Left forelimb (tissue), 1 donor: ENCODE measurements at places on chromosomes 1 and 21.

DNA sequence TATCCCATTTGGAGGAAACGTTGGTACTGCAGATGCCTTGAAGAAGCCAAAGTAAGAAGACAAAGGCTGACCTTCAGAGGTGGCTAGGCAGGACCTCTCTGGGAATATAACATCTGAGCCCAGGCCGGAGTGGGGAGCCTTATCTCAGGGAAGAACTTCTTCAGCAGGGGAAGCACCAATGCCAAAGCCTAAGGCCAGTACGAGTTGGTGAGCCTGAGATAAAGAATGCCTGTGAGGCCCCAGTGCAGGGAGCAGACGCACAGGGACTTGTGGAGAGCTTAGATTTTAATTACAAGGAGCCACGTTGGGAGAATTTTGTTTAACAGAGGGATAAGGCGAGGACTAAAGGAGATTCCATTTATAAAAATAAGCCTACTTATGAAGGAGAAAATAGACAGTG is 468.8 kb upstream of the RUNX1 start:
- no peak for DNase-seq

- DNase-seq, result no peak
These were observed 858 bp upstream of the SUSD4 start for GRCh38 chr1:223364685-223365382.

- no peak for DNase-seq
These were observed 10.1 kb upstream of the CITED4 start for GRCh38 chr1:40872276-40872675.

GRCh38 chr1:162169031-162169790 is 99.7 kb downstream of the NOS1AP start:
- no peak for DNase-seq

DNA sequence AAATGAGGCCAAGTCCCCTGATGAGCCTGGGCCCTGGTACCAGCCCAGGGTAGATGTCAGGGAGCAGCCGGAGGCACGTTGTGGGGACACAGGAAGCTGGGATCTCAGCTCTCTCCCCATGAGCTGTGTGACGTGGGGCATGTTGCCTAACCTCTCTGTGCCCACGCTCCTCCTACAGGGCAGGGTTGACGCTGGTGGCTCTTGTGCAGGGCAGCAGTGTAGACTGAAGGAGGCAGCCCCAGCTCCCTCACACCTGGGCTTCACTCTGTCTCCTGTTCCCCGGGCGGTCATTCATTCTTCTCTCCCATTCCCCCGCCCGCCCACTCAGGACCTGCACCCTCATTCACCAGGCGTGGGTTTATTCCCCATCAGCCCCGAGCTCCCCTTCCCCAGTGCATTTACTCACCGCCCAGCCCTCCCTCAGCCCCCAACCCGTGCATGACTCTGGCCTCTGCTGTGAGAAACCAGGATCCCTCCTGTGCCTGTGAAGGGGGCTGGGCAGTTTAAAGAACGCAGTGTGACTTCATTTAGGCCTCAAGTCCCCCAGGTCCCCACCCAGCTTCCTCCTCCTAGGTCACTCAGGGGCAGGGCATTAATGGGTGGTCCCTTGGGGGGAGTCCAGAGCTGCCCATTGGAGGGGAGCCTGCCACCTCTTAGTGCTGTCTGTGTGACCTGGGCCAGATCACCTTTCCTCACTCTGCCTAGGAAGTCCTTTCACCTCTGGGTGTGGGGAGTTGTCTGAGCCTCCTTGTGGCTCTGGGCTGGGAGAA is 285.7 kb downstream of the PTPRU start:
- peak; percentile 53 for DNase-seq

DNA sequence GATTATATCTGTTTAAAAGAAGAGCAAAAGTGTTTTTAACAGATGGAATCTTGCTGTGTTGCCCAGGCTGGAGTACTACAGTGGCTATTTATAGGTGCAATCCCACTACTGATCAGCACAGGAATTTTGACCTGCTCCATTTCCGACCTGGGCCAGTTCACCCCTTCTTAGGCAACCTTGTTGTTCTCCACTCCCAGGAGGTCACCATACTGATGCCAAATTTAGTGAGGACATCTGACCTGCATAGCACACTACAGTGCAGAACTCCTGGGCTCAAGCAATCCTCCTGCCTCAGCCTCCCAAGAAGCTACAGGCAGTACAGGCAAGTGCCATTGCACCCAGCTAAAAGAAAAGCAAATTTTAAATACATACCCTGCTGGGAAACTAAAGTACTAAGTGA is 11.3 kb upstream of the NUP210L start:
- DNase-seq, result no peak

DNA sequence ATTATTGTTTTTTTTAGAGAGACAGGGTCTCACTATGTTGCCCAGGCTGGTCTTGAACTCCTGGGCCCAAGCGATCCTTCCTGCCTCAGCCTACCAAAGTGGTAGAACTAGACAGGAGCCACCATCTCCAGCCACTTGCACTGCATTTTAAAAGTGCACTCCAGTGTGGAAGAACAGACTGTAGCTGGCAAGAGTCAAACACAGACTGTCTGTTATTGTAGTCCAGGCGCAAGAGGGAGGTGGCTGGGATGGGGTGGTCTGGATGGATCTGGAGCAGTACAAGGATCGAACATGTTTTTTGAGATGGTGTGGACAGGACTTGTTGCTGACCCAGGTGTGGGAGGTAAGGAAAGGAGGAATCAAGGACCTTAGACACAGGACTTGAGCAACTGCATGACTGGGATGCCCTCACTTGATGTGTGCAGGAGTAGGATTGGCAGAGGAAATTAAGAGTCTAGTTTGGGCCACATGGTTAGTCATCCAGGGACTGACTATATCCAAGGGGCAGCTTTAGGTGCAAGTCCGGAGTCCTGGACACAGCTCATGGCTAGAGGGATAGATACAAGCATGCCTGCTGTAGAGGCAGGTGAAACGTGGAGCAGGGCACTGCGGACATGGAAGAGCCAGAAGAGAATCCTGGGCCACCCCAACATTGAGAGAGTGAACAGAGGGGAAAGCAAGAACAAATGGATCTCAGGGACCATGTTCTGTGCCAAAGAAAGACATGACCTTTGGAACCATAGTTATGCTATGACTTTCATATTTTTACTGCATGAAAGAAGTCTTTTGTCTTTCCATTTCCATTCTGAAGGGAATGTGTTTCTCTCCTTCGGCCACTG is 42.0 kb downstream of the ELK4 start:
- DNase-seq, result no peak

DNA sequence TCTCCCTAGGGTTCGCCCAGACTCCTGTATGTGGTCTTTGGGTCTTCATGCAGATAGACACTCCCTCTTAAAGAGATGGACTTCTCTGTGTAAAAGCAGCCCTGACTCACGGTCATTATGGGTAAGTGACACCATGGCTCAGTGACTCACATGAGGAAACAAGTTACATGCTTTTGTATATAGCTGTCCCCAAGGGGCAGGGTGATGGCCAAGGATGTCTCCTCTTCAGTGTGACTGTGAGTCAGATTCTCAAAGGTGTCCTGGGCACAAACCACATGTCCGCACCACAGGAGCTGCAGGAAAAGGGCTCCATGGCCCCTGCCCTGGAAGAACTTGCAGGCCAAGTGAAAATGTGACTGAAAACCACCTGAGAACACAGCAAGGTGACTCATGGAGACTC is 380.4 kb downstream of the NPHP4 start:
- no peak for DNase-seq

GRCh38 chr1:16152481-16153087 is 3.3 kb downstream of the EPHA2 start:
- no peak for DNase-seq

- no peak for DNase-seq
These were observed 11.8 kb downstream of the LAPTM5 start for GRCh38 chr1:30745834-30746208.

GRCh38 chr1:198918920-198919319 is 280.1 kb downstream of the PTPRC start:
- no peak for DNase-seq

DNA sequence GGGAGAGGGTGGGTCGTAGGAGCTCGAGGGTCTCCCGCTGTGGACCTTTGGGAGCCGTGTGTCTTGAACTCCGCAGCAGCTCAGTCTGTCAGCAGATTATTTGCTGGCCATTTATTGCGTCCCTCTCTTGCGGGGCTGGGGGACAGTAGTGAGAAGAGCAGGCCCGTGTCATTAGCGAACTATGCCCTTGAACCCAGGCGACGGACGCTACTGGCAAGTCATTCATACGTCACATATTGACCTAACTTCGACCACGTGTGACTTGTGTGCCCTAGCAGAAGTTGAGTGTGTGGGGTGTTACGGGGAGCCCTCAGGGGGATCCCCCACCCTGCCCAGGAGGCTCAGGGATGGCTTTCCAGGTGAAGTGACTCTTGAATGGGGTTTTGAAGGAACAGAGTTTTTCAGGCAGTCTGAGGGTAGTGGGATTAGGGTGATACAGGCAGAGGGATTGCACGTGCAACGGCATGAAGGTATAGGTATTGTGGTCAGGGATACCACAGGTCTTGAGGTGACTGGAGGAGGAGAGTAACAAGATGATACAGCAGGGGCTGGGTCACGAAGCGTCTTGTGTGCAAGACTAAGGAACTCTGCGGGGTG is 13.0 kb downstream of the RCC1 start:
- no peak for DNase-seq

DNA sequence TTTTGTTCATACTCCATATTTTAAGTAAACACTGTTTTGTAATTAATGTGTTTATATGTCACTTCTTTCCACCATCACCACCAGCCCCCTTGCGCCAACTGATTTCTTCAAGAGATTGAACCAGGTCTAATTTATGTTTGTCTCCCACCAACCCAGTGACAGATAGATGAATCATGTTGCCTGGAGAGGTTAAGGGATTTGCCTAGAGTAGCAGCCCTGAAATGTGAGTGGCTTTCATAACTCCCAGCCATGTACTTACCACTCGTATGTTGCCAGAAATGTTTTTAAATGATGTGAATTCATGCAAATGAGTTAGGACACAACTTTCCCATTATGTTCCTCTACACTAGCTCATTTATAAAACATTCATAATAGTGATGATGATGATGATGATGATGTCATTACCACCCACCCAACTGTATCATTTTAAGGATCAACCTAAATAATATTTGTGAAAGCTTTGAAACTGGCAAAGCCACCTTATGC is 86.9 kb downstream of the LRRC8D start:
- DNase-seq, result no peak

- no peak for DNase-seq
These were observed 102.7 kb upstream of the C1orf174 start for GRCh38 chr1:4002741-4003140.

DNA sequence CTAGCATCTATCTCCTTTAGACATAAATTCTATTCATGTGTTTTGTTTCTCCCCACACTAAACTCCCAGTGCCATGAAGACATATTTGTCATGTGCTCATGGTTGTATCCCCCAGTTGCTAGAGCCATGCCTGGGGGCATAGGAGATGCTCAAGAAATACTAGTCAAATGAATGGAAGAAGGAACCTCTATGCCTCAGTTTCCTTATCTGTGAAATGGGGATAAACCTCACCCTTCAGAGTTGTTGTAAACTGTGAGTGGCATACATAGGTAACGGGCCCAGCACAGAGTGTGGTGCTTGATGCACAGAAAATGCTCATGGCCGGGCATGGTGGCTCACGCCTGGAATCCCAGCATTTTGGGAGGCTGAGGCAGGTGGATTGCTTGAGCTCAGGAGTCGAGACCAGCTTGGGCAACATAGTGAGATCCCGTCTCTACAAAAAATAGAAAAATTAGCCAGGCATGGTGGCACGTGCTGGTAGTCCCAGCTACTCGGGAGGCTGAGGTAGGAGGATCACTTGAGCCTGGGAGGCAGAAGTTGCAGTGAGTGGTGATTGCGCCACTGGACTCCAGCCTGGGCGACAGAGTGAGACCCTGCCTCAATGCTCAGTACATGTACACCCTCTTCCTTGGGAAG is 8.7 kb downstream of the LDLRAD2 start:
- DNase-seq, result no peak

- DNase-seq, result no peak
These were observed 17.7 kb downstream of the ETNK2 start for GRCh38 chr1:204134103-204134502.

DNA sequence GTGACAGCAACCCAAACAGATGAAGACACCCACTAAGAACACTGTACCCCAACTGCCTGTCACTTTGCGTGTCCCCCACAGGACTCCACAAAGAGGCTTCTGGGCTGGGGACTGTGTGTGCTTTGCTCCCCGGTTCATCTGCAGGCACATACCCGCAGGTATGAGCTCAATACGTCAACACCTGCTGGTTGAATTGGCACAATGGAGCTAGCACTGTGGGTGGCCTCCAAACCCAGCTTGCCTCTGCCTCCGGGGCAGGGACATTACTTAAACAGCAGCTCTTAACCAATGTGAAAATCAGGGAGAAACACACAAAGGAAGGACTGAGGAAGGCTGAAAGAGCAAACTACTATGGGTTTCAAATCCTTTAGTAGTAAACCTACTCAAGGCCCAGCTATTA is 140.2 kb upstream of the TIAM1 start:
- no peak for DNase-seq

GRCh38 chr1:202143768-202144401 is 652 bp downstream of the ARL8A start:
- no peak for DNase-seq
